ENCODE measurements at places on chromosomes 4 and X.

GRCh38 chrX:21305799-21306336 is 68.3 kb upstream of the CNKSR2 start:
- DNase-seq: no peak

- DNase-seq: no peak
Observed at GRCh38 chrX:123181233-123181914, 2.7 kb upstream of the GRIA3 start.

DNA sequence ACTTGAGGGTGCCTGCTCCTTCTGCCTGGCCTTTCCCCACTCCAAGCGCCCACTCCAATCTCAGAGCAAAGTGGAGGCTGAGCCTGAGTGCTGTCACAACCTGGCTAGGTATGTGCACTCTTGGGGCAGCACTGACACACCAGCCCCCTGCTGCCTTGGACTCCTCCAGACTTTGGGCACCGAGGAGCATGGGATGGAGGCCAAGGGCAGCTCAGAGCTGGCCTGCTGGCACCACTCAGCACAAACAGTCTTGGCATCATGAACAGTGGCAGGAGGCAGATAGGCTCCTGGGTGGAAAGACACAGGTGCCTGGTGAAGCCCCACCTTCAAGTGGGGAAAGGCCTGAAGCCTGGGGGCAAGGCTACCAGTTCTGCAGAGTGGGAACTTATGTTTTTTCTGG is 91.8 kb downstream of the KCNIP4 start:
- no peak for DNase-seq

DNA sequence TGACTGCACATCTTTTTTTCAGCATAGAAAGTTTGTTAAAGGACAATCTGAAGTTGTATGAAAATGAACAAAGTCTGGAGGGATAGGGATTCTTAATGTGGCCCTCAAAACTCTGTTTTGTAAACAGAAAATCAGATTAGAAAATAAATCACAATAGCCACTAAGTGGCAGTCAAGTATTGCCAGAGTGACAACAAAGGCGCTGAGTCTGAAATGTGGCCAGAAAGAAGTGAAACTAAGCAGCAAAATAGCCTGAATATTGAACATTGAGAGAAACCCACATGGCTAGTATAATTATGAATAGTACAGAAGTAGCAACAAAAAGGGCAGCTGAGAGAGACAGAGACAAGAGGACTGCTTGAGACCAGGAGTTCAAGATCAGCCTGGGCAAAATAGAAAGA is 81.1 kb upstream of the CT45A1 start:
- no peak for DNase-seq

GRCh38 chr4:25504932-25505636 is 128.0 kb downstream of the ANAPC4 start:
- no peak for DNase-seq

DNA sequence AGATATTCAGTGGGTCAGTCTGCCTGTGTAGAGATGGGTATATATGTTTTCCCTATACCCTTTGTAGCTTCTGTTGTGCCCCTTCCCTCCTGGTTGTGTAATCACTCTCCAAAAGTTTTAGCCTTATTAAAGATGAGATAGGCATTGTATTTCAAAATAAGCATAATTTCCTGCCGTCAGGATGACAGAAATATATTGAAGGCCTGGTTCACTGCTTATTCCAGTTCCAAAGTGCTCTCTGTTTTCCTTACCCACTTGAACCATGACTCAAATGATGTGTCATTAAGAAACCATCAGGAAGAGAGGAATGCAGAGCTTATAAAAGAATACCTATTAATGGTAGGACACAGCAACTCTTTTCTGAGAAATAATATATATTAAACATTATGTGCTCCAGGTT is 178.5 kb downstream of the GABRB1 start:
- DNase-seq: no peak

DNA sequence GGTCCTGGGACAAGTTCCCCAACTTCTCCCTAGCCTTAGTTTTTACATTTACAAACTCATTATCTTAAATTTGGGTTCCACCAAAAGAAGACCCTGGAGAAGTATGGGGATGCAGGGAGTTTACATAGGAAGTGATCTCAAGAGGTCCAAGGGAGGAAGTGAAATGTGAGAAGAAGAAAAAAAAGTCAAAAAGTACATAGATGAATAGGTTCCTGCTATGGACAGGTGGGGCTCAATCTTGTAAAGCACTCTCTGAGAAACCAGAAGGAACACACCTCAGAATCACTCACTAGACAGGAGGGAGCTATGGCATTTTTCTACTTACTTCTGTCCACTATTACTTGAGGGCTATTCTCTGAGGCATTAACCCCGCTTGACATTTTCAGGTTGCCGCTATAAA is 56.6 kb downstream of the ARHGAP6 start:
- DNase-seq: no peak

DNA sequence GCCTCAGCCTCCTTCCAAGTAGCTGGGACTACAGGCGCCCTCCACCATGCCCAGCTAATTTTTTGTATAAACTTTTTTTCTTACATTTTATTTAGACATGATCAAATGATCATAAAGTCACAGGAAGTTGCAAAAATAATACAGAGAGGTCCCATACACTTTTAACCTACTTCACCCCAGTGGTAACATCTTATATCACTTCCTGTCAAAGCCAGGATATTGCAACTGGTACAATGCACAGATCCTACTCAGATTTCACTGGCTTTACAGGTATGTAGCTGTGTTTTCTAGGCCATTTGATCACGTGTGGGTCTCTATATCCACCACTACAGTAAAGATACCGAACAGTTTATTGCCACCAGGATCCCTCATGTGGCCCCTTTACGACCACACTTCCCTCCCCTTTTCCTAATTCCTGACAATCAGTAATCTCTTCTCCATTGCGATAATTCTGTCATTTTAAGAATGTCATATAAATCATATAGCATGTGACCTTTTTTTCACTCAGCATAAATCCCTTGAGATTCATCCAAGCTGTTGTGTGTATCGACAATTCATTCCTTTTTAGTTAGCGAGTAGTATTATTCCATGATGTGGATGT is 18.0 kb downstream of the RPS6KA3 start:
- DNase-seq: no peak

- DNase-seq: no peak
Observed at GRCh38 chrX:146854281-146854680, 39.7 kb upstream of the CXorf51A start.

- DNase-seq: no peak
Observed at GRCh38 chrX:133604801-133605200, 189.5 kb upstream of the GPC4 start.

DNA sequence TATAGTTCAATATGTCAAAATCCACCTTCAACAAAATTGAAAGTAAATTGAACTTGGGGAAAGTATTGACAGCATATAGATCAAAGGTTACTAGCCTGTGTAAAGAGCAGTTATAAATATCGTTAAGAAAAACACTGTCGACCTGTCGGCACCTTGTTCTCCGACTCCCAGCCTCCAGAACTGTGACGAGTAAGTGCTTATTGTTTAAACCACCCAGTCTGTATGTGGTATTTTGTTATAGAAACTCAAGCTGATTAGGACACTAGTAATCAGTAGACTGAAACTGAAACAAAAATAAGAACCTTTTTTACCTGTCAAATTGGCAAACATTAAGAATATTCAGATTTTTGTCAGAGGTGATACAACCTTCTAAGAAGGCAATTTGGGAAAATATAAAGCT is 17.0 kb downstream of the HTT start:
- no peak for DNase-seq

DNA sequence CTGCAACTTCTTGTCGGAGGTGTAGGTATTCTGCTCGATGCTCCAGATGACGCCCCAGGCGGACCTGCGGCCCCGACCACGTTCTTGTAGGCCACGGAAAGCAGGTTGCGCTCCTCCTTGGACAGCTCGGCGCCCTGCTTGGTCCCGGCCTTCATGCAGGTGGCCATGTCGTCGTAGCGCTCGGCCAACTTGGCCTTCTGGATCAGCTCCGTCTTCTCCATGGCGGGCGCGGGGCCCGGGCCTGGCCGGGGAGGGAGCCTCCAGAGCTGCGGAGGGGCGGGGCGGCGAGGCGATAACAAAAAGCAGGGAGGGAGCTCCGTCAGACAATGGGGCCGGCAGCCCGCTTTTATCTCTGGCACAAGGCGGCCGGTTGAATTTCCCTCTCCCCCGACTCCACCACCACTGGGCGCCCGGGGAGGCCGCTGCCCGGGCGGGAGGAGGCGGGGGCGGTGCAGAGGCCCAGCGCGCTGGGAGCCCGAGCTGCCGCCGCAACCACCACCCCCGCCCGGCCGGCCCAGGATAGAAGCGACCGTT is 28.3 kb upstream of the DRP2 start:
- DNase-seq: peak; percentile 69

DNA sequence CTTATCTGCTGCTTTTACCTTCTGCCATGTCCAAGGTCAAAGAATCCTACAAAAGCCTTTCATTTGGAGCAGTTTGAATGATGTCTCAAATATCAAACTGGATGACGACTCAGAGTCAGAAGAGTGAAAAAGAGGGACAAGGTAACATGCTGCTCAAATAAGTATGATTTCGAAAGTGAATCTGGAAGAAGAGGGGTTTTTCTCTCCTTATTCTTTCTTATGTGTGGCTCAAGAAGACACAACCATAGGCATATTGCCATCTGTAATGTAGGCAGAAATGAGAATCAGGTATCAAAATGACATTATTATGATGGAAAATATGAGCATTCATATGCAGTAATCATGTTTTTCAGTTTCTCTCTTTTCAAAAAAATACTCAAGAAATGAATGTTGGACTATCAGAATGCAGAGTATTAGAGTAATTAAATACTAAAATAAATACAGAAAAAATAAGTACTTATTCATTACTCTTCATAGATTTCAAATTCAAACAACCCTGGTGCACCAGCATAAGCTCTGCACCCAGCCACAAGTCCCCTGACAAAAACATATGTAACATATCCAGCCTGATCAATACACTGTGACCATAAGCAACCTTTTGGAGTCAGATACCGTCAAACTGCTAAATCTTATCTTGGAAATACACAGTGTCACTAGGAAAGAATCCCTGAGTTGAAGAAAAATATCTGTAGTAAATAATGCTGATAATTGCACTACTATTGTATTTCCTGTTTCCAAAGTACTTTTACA is 468.6 kb downstream of the INPP4B start:
- no peak for DNase-seq

DNA sequence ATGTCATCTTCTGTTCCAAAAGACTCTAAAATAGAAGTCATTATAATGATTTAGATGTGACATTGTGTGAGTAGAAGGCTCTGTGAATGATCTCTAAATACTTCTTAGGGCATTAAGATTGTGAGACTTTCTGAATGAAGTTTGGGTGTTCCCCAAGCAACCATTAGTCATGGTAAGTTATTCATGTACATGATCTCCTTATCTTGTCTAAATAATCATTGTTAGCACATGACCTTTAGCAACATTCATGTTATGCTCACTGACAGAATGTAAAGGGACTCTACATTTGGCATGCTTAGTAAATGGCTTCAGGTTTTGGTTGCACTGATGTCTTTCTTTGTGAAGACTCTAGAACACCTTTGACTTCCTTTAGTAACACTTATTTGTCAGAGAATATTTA is 140.8 kb upstream of the AGA start:
- no peak for DNase-seq

DNA sequence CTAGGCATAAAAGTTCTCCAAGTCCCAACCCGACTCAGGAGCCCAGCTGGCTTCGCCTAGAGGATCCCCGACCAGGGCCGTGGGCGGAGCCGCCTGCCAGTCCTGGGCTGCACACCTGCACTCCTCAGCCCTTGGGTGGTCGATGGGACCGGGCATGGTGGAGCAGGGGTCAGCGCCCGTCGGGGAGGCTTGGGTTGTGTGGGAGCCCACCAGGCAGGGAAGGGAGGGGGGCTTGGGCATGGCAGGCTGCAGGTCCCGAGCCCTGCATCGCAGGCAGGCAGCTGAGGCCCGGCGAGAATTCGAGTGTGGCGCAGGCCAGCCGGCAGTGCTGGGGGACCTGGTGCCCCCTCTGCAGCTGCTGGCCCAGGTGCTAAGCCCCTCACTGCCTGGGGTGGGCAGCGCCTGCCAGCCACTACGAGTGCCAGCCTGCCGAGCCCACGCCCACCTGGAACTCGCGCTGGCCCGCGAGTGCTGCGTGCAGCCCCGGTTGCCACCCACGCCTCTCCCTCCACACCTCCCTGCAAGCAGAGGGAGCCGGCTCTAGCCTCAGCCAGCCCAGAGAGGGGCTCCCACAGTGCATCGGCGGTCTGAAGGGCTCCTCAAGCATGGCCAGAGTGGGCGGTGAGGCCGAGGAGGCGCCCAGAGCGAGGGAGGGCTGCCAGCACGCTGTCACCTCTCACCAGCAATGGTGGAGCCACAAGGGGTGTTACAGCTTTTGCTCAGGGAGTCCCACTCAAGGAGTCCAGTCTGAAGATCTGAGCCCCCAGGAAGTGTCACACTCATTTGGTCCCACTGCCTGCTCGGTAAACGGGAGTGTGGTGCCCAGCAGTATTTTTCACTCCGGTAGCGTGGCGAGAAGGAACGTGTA is 38.9 kb downstream of the SPRY1 start:
- DNase-seq: no peak

- DNase-seq: no peak
Observed at GRCh38 chr4:86006057-86006456, 353.8 kb downstream of the MAPK10 start.

- DNase-seq: no peak
Observed at GRCh38 chr4:26815199-26815598, 45.4 kb upstream of the STIM2 start.

DNA sequence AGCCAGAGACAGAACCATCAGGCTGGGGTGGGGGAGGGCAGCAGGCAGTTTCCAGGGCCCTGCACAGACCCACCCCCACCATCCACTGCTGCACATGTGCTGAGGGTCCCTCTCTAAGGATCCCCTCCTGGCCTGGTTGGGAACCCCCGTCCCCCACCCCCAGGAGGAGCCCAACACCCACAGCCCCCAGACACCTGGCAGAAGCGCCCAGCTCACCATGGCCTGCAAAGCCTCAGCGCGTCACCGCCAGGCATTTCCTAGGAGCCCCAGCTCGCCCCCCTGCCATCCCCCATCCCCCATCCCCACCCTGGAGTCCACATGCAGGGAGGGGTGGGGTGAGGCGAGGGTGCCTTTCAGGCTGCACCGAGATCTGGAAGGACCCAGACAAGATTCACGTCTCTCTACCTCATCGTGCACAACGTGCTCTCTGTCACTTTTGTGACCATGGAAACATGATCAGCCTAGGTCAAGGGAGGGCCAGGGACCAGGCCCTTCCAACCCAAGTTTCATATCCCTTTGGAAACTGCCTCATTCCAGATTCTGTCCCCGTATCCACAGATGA is 9.3 kb downstream of the MXD4 start:
- DNase-seq: no peak

DNA sequence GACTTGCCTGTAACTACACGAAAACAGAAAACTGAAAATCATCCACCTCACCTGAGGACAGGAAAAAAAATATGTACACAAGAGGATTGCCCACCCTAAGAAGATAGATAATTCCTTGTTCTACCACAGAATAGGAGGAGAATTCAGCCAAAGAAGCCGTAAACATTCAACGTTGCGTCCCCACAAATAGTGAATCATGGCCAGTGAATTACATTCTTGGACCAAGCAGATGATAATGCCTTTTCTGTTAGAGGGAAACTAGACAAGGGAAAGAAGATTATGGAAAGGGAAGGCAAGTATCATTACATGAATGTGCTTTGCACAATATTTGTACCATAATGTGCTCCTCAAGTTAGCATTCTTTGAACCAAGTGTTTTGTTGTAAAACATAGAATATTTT is 95.5 kb upstream of the C1QTNF7 start:
- DNase-seq: no peak

- DNase-seq: no peak
Observed at GRCh38 chrX:150361777-150362351, 1.3 kb upstream of the MAMLD1 start.

GRCh38 chr4:175087145-175087544 is 169.0 kb downstream of the ADAM29 start:
- no peak for DNase-seq
